ENCODE measurements at places on chromosomes 2 and 18.

DNA sequence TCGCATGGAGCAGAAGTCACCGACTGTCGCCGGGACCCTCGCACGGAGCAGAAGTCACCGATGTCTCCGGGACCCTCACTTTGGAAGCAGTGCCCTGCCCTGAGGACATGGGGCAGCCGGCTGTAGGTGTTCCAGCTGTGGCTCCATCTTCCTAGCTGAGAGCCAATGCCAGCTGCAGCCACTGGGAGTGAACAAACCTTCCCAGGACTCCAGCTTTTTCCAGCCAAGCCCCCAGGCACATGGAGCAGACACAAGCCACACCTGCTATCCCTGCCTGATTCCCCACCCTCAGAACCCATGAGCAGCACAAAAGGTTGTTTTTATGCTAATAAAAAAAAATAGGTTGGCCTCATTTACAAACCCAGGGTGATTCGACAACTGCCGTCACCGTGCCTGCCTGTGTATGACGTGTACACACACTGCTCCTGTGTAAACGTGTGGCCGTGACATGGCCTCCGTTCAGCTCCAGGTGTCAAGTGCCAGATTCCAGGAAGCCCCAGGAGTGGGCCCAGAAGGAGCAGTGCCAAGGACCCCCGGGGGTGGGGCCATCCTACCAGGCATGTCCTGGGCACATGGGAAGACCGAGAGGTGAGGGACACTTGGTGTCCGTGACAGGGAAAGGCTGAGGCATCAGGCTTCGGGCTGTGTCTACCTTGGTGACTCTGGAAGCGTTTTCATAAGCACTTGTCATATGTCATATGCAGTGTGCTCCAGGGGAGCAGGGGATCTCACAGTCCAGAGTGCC lies 91.5 kb downstream of the EIPR1 start:
- DNase-seq, result no peak

GRCh38 chr18:7447318-7448028 lies 119.6 kb upstream of the PTPRM start:
- no peak for DNase-seq

DNA sequence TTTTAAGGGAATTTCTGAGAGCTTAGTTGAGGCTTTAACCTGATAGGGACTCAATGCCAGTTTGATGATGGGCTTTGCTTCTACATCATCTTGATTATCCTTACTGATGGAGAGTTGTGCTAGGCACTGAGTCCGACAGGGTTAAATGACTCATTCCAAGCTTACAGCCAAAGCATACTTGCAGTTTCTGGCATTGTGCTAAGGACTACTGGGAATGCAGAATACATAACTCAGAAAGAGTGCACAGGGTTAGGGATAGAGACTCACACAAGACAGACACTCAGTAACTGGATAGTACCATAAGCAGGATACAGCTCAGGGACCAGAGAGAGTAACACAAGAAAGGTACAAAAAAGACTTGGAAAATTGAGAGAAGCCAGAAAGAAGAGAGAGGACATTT lies 94.1 kb upstream of the SLC14A2 start:
- no peak for DNase-seq

- no peak for DNase-seq
These were observed 147.9 kb upstream of the GAREM1 start for GRCh38 chr18:32618546-32618945.

DNA sequence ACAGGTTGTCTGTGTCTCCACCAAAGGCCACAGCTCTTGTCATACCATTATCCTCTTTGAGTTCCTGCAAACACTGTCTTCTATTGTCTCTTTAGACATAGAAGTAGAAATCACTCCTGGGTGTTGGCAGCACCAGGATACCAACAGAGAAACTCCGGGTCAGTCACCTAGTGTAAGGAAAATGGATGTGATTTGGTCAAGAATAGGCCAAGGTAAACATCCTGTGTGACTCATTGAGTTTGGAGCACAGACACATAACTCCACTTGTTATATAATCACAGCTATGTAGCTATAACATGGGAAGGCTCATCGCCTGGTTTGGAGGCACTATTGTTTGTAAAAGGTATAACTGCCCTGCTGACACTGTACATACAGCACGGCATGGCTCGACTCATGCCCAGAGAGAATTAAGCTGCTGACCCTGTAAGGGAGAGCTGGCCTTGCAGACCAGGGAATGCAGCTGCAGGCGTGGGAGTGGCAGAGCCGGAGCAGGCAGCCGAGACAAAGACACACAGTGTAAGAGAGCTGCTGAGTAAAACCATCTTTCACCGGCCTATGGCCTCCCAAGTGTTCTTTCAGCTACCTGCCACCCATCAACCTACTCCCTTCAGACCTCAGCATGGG lies 3.4 kb upstream of the TXNL1 start:
- no peak for DNase-seq

DNA sequence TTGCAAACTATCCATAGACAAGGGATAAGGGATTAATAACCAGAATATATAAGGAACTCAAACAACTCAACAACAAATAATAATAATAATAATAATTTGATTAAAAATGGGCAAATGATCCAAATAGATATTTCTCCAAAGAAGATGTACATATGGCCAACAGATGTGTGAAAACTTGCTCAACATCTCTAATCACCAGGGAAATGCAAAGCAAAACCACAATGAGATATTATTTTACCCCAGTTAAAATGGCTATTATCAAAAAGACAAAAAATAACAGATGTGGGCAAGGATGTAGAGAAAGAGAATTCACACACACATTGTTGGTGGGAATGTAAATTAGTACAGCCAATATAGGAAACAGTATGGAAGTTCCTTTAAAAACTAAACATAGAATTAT lies 26.9 kb downstream of the DNAH7 start:
- DNase-seq, result no peak

DNA sequence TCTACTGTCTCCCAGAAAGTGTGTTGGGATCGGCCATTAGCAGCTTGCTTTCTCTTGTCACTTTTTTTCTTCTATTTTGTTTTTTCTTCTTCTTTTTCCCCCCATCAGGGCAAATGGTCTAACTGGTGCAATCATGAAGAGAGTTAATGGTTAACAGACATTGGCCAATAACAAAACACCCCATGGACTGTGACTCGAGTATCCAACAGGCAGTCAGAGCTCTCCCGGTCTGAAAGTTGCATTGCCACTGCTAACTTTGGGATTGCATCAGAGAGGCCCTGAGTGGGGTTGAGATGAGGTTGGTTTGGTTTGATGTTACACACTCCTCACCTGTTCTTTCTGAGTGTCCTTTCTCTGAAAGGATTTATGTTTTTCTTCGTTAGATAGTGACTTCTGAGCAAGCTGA lies 12.9 kb upstream of the SNORC start:
- no peak for DNase-seq

DNA sequence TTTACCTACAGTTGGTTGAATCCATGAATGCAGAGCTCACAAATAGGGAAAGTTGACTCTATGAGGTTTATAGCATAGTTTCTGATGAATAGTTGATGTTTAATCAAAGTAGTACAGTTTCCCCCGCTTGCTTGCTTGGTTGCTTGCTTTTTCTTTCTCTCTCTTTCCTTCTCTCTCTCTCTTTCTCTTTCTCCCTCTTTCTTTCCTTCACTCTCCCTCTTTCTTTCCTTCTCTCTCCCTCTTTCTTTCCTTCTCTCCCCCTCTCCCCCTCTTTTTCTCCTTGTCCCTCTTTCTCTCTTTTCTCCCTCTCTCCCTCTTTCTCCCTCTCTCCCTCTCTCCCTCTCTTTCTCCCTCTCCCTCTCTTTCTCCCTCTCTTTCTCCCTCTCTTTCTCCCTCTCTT lies 999.9 kb upstream of the CELF4 start:
- DNase-seq, result no peak

GRCh38 chr2:196278491-196278911 lies 107.1 kb upstream of the STK17B start:
- no peak for DNase-seq

- no peak for DNase-seq
These were observed 21.6 kb upstream of the SPATA3 start for GRCh38 chr2:230974096-230974913.

DNA sequence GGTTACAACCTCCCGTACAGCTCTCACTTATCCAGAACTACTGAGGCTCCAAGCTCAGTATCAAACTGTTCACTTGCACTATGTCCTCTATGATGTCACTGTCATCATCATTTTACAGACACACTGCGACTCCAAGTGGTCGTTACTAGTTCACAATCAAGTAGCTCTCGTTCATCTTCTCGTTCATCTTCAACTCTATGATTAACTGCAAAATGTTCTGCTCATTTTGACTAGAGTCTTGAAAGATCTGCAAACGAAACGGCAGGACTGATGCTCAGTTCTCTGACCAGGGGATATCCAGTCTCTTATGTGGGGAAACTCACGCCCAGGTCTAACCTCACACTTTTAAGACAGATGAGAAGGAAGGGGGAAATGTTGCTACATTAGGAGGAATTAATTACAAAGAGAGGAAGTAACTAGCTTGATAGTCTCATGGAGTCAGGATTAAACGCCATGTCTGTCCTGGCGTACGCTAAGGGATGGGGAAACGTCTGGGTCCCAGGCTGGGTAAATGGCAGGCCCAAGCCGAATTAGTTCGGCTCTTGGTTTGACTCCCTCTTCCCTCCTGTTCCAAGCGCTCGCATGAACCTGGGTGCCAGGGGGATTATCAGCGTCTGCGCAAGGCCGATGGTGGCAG lies 794 bp upstream of the CHCHD5 start:
- DNase-seq, result peak; percentile 35

DNA sequence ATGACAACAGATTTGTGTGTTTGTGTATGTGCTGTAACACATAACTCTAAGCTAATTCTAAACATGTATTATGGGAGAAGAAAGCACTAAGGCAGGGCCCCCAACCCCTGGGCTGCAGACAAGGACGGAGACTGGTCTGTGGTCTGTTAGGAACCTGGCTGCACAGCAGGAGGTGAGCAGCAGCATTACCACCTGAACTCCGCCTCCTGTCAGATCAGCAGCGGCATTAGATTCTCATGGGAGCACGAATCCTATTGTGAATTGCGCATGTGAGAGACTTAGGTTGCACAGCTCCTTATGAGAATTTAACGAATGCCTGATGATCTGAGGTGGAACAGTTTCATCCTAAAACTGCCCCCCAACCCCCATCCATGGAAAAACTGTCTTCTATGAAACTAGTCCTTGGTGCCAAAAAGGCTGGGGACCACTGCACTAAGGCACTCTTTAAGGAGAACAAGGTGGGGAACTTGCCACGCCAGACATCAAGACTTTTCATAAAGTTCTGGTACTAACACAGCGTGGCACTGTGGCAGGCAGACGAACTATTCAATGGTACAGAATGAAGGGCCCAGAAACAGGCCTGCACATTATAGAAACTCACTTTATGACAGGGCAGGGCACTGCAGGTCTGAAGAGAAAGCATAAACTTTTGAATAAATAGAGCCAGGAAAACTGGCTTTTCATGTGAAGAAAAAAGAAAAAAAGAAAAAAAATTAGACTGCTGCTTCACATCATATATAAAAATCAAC lies 14.0 kb downstream of the REEP1 start:
- DNase-seq, result no peak

DNA sequence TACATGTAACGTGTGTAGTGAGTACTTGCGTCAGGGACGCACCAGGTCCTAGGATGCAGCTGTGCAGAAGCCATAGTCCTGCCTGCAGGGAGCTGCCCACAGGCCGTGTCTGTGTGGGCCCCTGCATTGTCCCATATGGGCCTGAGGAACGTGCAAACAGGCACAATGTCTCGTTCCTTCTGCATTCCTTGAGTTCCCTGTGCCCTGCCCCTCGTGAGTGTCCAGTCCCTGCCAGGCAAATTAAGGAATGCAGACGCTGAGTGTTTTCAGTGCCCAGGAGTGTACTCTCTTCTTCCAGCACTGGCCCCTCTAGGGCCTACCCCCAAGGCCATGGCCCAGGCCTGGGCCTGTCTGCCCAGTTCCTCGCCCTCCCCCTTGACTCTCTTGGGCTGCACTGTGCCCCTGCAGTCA lies 61.8 kb downstream of the FAM168B start:
- DNase-seq, result no peak

DNA sequence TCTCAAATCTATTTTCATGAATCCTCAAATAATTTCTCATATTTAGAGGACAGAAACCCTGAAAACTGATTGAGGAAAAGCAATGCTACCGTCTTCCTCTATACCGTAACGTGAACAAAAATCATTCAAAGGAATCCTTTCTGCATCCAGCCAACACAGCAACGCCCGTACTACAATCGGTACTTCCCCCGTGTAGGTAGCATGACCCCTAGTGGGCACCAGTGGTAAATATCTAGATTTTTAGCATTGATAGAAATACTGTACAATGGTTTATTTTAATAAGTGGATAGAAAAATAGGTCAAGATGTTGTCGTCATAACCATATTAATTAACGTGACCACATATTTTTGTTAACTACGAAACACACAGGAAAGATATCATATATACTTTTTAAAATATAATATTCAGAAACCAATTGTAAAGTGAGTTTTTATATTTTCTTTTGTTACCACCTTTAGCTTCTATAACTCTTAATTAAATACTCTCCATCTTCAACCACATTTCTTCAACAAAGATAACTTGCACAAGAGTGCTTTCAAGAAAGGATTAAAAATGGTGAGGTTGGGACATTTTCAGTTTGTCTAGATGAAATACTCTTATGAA lies 194.1 kb downstream of the SS18 start:
- DNase-seq, result peak; percentile 2

GRCh38 chr2:196783431-196784094 lies 15.9 kb downstream of the GTF3C3 start:
- no peak for DNase-seq

GRCh38 chr2:144325086-144325485 lies 194.8 kb downstream of the ZEB2 start:
- no peak for DNase-seq

- DNase-seq, result no peak
These were observed 69.8 kb upstream of the SCN7A start for GRCh38 chr2:166563894-166564293.

GRCh38 chr2:221911321-221911720 lies 339.2 kb upstream of the EPHA4 start:
- DNase-seq, result no peak

DNA sequence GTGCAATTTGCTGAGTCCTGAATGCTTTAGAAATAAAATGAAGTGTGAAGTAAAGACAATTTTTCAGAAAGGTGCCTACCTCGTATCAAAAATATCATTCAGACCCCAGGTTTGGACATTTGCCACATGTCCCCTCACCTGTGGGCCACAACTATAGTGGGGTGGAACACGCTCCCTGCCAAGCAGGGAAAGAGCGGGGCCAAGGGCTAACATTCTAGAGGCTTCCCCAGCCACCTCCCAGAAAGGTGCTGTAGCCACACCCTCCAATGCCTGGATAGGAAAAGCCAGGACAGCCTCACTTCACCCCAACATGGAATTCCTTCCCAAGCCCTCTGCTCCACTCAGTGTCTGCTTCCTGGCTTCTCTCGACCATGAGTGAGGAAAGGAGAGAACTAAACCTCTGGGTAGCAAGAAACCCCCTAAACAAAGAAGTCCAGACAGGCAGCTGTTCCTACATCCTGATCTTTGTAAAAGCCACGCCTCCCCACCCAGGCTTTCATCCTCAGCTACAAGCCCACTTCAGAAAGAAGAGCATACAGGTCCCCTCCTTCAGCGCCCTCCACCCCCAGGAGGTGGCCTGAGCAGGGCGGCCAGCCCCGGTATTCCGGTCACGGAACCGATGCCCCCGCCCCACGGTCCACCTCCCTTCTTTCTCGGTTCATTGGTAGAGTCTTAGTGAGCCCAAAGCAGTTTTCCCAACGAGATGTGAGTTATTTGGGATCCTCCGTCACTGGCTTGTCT lies 2.1 kb downstream of the COL6A3 start:
- DNase-seq, result no peak

GRCh38 chr18:57085371-57085770 lies 61.5 kb upstream of the BOD1L2 start:
- DNase-seq, result no peak

GRCh38 chr18:13712400-13713131 lies 13.8 kb downstream of the FAM210A start:
- DNase-seq, result no peak

- no peak for DNase-seq
These were observed 934.6 kb downstream of the SOCS6 start for GRCh38 chr18:71223486-71223885.

All from globus pallidus (tissue), 1 donor.